ENCODE measurements at places on chromosomes 1 and 21.

GRCh38 chr1:200738949-200739651 lies 407 bp downstream of the CAMSAP2 start:
- DNase-seq, result peak; percentile 80

- no peak for DNase-seq
Observed at GRCh38 chr1:29524285-29525065, 288.2 kb downstream of the PTPRU start.

- peak; percentile 75 for DNase-seq
Observed at GRCh38 chr1:39922251-39922688, 20.6 kb upstream of the MYCL start.

DNA sequence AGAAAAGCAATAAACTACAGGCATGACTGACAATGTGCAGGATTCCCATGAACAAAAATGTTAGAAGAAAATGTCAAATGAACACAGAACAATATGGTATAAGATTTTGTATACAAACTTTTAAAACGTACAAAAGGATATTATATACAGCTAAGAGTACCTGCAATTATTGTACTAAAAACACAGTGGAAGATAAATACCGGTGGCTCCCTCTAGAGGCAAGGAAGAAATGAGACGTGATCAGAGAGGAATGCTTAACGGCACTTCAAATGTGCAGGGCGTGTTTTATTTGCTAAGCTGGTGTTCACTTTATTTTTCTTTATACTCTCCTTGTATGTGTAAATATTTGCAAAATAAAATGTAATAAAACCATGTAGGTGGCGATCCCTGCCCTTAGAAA lies 191.8 kb upstream of the SAMSN1 start:
- peak; percentile 5 for DNase-seq

GRCh38 chr1:232335741-232336293 lies 294.1 kb downstream of the SIPA1L2 start:
- DNase-seq, result no peak

- no peak for DNase-seq
Observed at GRCh38 chr1:215865060-215865459, 298.0 kb downstream of the KCTD3 start.

GRCh38 chr1:222123111-222123510 lies 381.2 kb upstream of the DUSP10 start:
- DNase-seq, result no peak

DNA sequence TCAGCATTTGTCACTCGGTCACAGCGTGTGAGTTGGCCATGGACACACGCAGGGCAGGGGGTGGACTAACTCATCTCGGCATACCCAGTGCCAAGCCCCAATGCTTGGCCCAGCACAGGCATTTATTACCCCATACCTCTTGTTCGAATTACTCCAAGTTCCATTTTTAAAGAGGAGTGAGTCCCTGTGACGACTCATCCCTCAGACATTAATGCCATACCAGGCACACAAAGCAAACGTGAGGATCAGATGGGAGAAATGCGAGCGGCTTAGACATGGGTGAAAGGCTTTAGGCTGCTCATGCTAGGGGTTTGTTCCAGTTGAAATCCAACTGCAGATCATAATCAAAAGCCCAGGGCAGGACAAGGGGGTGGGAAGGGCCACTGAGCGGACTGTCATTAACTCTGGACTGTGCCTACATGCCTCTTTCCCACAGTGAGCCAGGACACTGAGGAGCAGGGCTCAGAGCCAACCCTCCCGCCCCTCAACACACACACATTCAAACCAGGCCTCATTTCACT lies 118.5 kb upstream of the NGF start:
- no peak for DNase-seq

DNA sequence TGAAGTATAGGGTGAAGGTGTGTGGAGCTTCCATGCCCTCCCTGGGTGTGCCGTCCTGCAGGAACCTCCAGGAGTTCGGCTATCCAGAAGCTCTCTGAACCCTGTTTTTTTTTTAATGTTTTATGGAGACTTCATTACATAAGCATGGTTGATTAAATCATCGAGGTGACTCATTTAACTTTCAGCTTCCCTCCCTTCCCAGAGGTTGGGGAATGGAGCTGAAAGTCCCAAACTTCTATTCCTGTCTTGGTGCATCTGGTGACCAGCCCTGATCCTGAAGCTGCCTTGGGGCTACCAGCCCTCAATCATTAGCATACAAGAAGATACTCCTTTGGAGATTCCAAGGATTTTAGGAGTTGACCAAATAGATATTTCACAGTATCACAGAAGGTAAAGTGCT lies 9.5 kb downstream of the RRP15 start:
- no peak for DNase-seq

DNA sequence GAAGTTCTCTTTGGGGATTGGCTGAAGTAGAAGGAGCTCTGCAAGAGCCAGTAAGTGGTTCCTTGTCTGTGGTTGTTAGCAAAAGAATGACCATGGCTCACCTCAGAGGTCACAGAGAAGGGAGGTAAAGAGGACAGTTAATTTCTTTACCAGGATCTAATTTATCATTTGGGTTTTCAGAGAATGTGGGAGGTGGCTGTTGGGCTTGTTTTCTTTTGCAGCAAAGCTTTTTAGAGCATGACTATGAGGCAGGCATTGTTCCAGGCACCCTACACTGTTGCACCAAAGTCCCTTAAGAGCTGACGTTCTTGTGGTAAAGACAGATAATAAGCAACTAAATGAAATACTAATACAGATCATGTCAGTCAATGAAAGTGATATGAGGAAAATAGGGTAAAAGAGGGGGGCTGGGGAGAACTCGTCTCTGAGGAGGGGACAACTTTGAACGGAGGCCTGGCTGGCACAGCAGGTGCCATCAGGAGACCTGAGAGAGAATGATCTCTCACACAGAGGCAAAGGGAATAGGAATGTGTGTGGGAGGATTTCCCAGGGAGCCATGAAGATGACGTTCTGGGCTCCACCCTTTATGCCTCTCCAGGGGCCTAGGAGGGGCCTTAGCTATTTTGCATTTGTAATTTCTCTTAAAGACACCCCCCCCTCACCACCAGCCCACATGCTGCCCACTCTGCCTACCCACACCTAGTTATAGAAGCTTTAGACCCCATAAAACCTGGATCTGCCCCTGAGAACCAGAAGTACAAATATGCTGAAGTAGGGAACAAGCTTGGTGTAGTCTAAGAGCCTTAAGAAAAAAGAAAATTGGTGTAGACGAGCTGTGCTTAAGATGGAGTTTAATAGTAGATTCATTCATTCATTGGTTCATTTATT lies 177.5 kb downstream of the ROR1 start:
- no peak for DNase-seq

- DNase-seq, result peak; percentile 96
Observed at GRCh38 chr1:108746382-108747170, at the start of gene STXBP3. TSS of gene STXBP3 (plus strand) at chr1:108746674. CDS start at chr1:108746738, 64 bp downstream.

DNA sequence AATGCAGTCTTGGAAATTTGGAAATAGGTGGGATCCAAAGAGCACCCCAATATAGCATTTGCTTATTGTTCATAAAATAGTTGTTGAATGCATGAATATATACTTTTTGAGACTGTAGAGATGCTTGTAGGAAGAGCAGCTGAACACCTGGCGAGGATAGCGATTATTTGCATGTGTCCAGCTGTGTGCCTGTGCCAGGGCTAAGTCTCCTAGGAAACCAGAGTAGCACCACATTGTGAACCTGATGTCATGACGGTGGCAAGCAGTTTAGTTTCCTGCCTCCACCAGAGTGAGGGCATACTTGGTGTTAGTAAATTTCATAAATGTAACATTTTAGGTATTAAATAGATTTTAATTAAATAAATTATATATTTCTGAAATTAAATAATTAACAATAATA lies 37.3 kb upstream of the IRF2BP2 start:
- no peak for DNase-seq

DNA sequence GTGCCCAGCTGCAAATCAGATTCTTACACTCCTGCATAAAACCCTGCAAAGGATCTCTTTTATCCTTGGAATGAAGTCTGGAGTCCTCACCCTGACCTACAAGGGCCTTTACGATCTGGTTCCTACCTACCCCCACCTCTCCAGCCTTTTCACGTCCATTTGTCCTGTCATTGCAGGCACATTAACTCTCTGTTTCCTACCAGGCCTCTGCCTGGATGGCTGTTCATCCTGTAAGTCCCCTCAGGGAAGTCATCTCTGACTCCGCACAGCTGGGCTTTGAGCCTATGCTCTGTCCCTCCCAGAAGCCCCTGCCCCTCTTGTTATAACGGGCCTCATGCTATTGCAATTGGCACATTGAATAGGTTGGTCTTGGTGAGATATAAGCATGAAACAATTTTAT lies 96.8 kb upstream of the USP24 start:
- no peak for DNase-seq

- DNase-seq, result no peak
Observed at GRCh38 chr21:44888581-44889550, 15.4 kb upstream of the PTTG1IP start.

GRCh38 chr1:109793089-109793485 lies 29.4 kb upstream of the EPS8L3 start:
- DNase-seq, result no peak

GRCh38 chr21:37139154-37139553 lies 66.1 kb downstream of the TTC3 start:
- DNase-seq, result no peak

DNA sequence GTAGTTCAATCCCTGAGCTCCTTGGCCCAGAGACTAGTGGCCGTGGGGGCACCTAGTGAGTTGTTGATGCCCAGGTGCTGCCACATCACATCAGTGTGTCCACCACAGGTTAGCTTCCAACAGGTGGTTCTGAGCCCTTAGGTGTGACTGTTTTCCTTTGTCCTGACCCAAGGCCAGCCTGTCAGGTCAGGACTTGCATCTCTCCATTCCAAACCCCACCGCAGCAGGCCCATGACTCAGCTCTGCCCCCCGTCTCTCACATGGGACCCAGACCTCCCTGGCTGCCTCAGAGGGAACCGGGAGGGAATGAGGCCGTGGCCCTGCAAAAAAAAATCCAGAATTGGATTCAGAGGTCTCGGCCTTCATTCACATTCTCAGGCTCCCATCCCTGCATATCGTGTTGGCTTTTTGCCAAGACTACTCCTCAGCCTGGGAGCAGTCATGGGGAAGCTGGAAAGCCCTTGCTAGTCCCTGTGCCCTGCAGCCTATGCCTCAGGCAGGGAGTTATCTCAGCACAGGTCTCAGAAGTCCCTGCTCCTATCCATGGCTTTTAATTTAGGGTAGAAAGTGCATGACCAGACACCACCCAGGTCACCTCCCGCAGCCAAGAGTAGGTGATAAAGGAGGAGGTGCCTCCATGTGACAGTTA lies 7.2 kb downstream of the INAVA start:
- DNase-seq, result no peak

- DNase-seq, result no peak
Observed at GRCh38 chr1:8430476-8430875, 112.6 kb downstream of the SLC45A1 start.

GRCh38 chr1:15128520-15129313 lies 24.8 kb upstream of the TMEM51 start:
- peak; percentile 73 for DNase-seq

GRCh38 chr1:170586321-170587252 lies 54.6 kb downstream of the GORAB start:
- peak; percentile 63 for DNase-seq

GRCh38 chr1:80050523-80050922 lies 1044.0 kb upstream of the ADGRL4 start:
- DNase-seq, result no peak
